ENCODE measurements at places on chromosomes 3 and 15. TPM values are rescaled to one million over a fixed set of nuclear protein-coding genes. Genes with fewer than 3 reads are reported as not detected.

DNA sequence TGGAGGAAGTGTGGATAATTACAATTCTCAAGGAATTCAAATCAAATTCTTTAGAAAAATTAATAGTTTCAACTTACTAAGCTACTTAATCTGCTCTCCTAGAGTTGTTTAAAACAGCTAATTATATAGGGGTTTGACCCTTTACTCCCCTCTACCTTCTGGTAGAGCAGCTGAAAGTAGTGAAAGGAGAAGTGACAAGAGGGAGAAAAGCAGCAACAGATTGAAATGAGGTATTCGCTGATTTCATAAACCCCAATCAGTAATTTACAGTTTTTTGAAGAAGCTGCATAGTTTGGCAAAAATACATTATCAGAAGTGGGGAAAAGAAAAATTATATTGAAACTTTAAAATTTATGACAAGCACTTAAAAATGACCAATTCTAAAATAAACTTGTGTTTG, 52.8 kb downstream of the ZMAT3 start:
- DNase-seq, result no peak

The PLS1 gene
- total RNA-seq, result 3.1 TPM

DNA sequence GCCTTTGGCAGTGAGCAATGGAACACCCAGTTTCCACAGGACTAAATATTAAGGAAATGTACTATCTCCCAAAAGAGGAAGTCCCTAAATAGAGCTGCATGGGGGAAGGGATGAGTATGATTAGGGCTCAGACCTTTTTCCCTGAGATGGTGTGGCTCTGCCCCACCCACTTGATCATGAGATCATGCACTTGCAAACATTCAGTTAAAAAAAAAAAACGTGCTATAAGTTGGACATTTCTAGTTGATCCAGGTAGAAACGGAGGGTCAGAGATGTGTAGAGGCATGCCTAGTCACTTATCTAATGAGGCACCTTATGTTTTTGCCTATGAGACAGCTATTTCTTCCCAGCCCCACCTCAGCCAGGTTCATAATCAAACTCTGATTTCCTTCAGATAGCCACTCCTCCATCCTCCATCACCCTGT, 24.5 kb upstream of the SSR3 start:
- no peak for DNase-seq

DNA sequence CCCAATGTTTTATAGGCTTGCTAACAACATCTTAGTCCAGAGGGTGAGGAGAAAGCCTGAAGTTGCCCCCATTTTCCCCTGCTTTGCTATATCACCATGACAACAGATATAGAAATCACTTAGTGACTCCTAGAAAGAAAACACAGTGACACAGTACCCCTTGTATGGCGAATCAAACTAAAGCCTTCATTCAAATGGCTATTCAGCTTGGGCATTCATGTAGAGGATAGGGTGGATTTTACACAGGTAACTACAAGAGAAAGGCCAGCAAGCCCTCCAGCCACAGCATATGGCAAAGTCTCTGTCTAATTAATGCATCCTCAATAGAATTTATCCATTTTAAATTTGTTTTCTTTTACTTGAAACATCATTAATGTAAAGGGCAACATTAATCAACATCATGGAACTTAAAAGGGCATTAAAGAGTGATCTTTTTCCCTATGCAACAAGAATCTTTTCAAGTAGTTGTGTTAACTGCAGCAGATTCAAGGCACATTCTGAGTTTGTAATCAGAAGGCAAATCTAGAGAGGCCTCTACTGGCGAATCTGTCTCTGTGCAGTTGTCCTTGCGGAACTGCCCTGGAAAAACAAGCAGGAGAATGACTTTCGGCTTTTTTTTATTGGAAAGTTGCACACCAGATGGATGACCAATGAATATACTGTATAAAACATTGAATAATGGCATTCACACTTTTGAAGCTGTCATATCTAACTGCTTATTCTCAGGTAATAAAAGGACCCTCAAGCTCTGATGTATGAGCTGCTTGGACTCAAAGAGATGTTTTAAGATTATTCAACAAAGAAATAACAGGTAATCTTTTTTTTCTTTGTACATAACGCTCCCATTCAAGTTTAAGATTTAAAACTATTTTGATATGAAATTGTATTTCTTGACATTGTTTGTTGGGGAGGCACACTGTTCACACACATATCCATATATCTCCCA, 621.7 kb upstream of the AGTR1 start:
- DNase-seq, result no peak
